ENCODE measurements at places on chromosomes 7 and 10.

DNA sequence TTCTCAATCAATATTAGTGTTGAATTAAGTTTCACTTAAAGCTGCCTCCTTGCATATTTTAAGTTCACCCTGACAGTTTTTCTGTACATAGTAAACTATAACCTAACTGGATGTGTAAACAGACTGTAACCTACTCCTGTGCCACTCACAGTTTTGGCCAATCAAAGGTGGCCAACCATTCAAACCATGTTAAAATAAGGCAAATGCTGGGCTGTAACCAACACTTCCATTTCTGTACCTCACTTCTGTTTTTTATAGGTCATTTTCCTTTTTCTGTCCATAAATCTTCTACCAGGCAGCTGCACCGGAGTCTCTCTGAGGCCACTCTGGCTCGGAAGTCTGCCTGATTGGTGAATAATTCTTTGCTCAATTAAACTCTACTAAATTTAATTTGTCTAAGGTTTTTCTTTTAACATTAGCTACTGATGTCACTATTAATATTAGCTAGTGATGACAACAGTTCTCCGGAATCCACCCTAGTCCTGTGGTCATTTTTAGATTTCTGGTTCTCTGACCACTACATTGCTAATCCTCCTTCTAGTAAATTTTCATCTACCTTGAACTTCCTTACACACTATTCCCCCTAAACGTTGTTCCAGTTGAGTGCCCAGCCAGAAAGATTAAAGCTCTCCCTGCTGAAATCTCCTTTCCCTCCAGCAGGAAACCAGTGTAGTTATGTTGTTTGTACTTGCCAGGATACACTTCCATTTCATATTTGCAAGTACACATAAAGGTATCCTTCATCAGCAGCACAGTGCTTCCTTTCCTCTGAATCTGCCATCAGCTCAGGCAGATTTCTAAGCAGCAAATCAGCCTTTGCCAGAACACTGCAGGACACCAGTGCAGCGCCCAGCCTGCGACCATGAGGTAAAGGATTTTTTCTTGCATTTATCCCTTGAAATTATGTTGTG, 18.6 kb upstream of the IFIT2 start:
- DNase-seq = peak; percentile 34

GRCh38 chr7:124257638-124258308, 224.9 kb upstream of the TMEM229A start:
- DNase-seq = no peak

DNA sequence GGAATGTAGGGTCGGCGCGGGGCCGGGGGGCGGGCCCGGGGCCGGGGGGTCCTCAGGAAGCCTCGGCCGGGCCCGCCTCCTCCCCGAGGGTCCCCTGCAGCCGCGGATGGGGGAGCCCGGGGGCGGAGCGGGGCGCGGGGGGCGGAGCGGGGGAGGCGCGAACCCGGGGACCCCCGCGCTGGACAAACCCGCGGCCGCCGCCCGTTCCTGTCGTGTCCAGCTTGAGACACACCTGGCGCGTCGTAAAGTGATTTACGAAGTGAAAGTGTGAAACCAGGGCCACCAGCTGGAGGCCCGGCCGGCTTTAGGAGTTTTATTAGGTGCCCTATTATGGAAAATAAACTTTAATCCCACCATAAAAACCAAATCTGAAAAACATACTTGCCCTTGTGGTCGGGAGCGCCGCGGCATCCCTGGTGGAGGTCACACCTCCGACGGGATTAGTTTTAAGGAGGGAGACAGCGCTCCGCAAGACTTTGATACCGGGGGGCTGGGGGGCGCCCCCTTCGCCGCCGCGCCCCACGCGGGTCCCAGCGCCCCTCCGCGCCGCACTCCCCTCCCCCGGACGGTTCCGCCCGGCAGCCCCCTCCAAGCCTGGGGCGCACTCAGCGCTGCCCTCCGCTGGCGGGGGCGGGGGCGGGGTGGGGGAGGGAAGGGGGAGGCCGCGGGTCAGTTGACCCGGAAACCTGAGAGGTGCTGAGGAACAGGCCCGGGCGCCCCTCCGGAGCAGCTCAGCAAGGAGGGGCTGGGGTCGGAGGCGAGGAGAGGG, 10.3 kb downstream of the MNX1 start:
- no peak for DNase-seq

GRCh38 chr7:88791891-88792290, 3.6 kb downstream of the TEX47 start:
- no peak for DNase-seq

GRCh38 chr7:108294595-108294994, 161.6 kb downstream of the NRCAM start:
- no peak for DNase-seq

DNA sequence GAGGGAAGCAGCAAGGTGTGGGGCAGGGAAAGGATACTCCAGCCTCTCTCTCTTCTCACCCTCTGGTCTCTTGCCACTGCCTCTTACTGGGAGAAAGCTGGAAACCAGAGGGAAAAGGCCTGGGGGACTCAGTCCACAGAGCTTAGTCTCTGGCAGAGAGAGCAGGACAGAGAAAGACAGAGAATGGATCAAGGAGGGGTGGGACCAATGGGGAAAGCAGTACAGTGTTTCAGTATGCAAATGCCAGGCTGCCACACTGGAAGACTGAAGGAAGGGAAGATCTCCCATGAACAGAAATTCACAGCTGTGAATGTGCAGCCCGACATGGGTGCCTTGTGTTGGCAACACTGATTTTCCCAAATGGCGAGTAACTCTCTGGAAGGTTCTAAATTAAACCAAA, 40.4 kb downstream of the CREB5 start:
- DNase-seq = no peak

DNA sequence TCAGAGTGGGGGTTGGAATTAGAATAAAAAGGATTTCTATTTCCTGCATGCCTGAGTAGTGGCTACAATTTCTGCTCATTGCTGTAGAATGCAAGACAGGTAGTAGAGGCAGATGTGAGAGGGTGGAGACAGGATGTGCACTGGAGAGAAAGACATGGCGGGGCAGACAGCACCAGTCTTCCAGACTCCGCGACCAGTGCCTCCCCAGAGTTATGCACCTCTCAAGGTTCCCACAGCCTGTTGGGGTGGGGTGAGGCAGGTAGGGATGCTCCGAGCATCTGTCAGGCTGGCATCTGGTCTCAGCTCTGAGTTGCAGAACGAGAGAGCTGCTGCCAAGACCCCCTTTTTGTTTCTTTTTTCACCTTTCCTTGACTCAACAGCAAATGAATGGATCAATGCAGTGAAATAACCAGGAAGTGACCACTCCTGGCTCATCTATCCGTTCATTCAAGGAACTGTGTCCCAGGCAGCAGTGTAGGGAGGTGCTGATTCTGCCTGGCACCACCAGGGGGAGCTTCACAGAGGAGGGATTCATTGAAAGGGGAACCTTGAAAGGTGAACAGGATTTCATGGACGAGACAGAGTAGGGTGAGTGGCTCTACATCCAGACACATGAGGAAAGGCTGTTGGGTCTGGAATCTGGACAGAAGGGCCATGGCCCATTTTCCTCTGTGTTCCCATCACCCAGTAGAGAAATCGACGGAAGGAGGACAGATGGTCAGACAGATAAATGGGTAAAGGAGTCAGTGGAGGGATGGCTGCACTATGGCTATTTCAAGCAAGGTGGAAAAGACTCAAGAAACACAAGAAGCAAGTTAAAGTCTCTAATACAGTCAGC, 17.2 kb upstream of the SLC18A3 start:
- peak; percentile 85 for DNase-seq

- DNase-seq = no peak
These were observed 21.2 kb downstream of the HEPACAM2 start for GRCh38 chr7:93205046-93205445.

DNA sequence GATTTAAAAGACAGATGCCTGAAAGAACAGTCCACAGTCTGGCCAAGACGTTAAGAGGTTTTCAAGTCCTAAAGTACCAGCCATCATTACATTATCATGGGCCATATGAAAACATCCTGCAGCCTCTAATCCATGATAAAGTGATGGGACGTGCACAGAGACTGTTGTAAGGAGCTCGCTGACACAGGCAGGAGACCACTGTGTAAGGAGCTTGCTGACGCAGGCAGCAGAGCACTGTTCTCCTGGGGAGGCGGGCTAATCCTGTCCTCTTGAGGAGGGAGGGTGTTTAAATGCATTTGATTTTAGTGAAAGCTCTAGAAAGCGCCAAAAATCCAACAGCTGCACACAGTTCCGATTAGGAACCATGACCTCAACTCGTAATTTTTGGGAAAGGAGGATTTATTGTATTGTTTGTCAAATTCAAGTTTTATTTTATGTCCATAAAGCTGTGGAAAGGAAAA, 16.9 kb downstream of the SVIL start:
- no peak for DNase-seq

- no peak for DNase-seq
These were observed 44.8 kb downstream of the FOXL3 start for GRCh38 chr7:334618-335357.

GRCh38 chr7:91050677-91051076, 213.6 kb upstream of the FZD1 start:
- no peak for DNase-seq

DNA sequence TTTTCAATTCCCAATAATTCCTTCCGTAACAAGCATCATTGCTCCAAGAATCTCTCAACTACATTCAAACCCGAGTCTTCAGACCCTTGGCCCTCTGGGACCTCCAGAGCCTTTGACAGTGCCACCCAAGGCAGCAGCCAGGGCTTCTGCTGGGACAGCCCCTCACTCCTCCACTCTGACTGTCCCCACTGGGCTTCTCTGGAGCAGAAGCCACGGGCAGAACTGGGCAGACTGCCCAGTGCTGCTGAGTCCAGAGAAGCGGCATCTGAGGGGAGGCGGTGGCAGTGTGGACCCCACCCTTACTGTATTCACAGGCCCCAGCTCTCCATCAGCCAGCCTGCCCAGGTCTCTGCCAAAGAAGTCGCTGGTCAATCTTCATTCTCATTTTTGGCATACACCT, 8.8 kb downstream of the CYREN start:
- DNase-seq = no peak

- DNase-seq = no peak
These were observed 33.5 kb downstream of the CAMK2B start for GRCh38 chr7:44291733-44292419.

- peak; percentile 30 for DNase-seq
These were observed 900 bp downstream of the MKLN1 start for GRCh38 chr7:131328377-131329175.

GRCh38 chr10:131697476-131698128, 203.2 kb upstream of the PPP2R2D start:
- DNase-seq = no peak

DNA sequence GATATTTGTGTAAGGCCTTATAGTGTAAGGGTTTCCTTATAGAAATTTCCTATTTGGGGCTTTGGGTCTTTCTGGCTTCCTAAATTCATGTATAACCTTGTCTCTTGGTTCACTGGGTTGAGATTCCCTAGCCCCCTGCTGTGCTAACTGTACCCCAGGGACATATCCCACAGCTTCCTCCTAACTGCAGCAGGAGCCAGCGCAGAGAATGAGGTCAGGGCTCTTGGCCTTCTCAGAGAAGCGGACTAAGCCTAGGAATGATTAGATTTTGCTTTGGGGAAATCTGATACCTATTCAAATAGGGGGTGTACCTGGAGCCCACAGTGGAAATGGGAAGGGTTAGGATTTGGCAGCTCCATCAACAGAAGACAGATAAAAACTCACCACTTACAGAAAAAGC, 138.1 kb upstream of the EFCAB10 start:
- no peak for DNase-seq

DNA sequence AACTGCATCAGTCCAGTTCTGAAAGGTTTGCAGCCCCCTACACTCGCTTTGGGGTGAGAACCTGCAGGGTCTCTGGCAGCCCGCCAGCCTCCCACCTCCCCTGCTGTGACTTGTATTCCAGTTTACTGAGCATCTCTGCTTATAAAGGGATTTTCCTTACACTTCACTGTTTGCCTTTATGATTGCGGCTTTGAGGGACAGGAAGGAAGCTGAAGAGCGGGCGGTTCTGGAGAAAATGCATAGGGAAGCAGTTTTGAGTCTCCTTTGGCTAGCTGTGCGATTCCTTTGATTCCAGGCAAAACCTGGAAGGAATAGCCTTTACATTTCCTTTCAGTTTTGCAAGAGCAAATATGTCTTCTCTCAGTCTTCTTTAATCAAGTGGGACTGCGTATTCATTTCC, 65.0 kb upstream of the TRIM8 start:
- DNase-seq = no peak

GRCh38 chr10:17710181-17710580, 41.8 kb upstream of the TMEM236 start:
- no peak for DNase-seq

- DNase-seq = no peak
These were observed 88.1 kb upstream of the DNAJB6 start for GRCh38 chr7:157248659-157249058.

DNA sequence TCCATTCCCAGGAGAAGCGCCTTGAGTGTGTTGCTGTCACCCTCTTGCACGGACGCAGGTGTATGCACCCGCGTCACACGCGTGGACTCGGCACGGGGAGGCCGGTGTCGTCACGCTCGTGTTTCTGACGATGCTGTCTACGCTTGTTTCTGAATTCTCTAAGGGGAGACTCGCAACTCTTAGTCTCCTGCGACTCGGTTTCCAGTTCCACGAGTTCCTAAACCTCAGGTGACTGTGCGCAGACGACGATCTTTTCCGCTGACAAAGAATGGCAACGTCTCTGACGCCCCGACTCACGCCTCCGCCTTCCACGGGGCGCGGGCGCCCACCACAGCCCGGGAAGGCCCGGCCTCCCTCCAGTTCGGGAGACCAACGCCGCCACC, 579 bp downstream of the IDI1 start:
- DNase-seq = no peak

DNA sequence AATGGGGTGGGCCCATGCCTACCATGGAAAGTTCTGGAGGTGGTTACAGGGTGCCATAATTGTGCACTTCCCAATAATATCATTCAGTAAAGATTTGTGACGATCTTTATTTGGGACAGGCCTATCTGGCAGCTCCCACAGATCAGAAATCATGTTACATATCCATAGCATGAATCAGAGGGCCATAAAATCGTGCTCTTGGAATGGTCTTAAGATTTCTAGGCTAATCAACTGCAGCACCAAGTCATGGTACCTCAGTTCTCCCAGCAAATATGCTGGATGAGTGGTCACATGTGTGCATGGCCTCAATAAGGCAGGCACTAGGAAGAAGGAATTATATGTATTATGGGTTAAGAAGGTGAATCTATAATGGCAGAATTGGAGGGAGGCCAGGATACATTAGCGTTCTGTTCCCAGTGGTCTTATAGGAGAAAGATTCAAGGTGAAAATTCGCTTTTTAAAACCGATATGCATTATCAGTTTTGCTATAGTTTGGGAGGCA, 134.7 kb downstream of the NRP1 start:
- no peak for DNase-seq

DNA sequence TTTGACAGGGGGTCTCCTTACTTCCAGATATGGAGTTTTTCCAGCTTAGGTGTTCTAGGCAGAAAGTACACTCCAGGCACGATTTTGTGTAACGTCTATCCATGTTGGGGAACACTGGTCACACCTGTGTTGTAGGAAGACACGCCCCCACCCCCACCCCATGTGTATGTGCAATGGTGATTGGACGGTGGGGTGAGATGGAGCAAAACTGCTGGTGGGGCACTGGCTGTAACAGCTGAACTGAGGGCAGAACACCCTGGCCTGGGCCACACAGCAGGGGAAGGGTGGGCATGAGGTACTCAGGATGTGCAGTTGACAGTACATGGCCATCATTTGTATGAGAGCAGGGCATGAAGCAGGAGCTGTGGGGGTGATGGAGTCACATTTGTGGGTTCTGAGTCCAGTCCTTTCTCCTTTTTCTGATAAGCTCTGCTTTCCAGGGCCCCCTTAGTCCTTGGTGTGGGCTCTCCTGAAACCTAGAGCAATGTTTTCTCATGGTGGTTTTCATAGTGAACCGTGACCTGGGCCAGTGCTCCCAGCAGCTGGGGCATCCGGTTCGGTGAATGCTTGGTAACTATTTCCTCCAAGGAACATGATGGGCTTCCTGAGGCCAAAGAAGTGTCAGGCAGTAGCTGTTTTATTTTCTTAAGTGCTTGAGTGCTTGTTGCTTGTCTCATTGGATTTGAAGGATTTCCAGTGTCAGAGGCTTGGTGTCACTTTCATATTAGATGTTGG, 63.4 kb upstream of the AQP1 start:
- no peak for DNase-seq

Measured in AG20443 (cell line).